Epithelial cell of umbilical artery (primary cell): ENCODE measurements at places on chromosomes 2 and 18. TPM values are rescaled to one million over a fixed set of nuclear protein-coding genes. Genes with fewer than 3 reads are reported as not detected.

The ANKRD36C gene
- 98.4 and 107 TPM in 2 replicates for total RNA-seq

The POTEI gene
- total RNA-seq, result under 0.01 TPM in 2 replicates

The OXER1 gene
- not detected in 2 replicates for total RNA-seq

The MC2R gene
- not detected in 2 replicates for total RNA-seq

The SERPINB12 gene
- not detected in 2 replicates for total RNA-seq

The SF3B1 gene
- total RNA-seq, result 180 and 618 TPM in 2 replicates

The TEKT4 gene
- not detected in 2 replicates for total RNA-seq

The ADD2 gene
- total RNA-seq, result 1.8 and 2.9 TPM in 2 replicates

The C2orf80 gene
- total RNA-seq, result not detected in 2 replicates

The KIAA2012 gene
- not detected in 2 replicates for total RNA-seq

The GPAT2 gene
- 8.8 and 10.3 TPM in 2 replicates for total RNA-seq

The LYG2 gene
- total RNA-seq, result not detected in 2 replicates

The EVX2 gene
- total RNA-seq, result not detected in 2 replicates

The HOXD13 gene
- under 0.01 TPM in 1 of 2 replicates, not detected in the other for total RNA-seq

The ASTL gene
- not detected in 2 replicates for total RNA-seq

The CYP1B1 gene
- total RNA-seq, result under 0.01 and 0.15 TPM in 2 replicates

The DSG1 gene
- total RNA-seq, result not detected in 2 replicates

The ANKRD62 gene
- total RNA-seq, result not detected in 2 replicates

The POU3F3 gene
- not detected in 2 replicates for total RNA-seq

The CNRIP1 gene
- 43.8 and 48.1 TPM in 2 replicates for total RNA-seq

The DSG4 gene
- not detected in 2 replicates for total RNA-seq

The G6PC2 gene
- total RNA-seq, result not detected in 2 replicates

The CXCR1 gene
- total RNA-seq, result not detected in 2 replicates

The TXNDC2 gene
- not detected in 2 replicates for total RNA-seq

The LIMS2 gene
- 3.6 and 8.8 TPM in 2 replicates for total RNA-seq

The CREG2 gene
- total RNA-seq, result 0.76 and 0.97 TPM in 2 replicates

The STON1 gene
- 11.0 and 12.6 TPM in 2 replicates for total RNA-seq

The NFATC1 gene
- 2.6 and 5.2 TPM in 2 replicates for total RNA-seq

The SLC9A4 gene
- total RNA-seq, result not detected in 2 replicates

The CAPN14 gene
- under 0.01 TPM in 2 replicates for total RNA-seq

The ALPP gene
- total RNA-seq, result not detected in 2 replicates

The ATP6V1C2 gene
- total RNA-seq, result under 0.01 TPM in 1 of 2 replicates, not detected in the other

The GALNT13 gene
- total RNA-seq, result under 0.01 and 1.6 TPM in 2 replicates
